ENCODE measurements at places on chromosomes 1 and 21.

DNA sequence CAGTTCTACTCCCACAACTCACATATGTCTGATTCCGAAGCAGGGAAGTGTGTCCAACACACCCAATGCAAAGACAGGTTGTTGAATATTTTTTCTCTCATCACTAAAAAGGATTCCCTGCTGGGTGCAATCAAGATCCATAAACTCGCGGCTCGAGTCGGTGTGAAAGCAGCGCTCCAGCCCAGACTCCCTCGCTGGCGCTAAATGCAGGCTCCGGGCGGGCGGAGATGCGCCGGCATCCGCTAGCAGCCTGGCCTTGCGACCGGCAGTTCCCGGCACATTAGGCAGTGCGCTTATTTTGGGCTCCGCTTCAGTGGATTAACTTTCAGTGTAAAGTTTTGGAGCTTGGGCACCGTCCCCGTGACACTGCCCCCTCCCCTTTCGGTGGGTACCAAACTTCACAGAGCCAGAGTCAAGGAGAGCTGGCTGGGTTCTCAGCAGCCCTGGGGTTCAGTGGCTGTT lies 87.7 kb upstream of the POU3F1 start:
- DNase-seq: no peak

GRCh38 chr1:34879230-34879629 lies 19.7 kb upstream of the SMIM12 start:
- DNase-seq: no peak

GRCh38 chr1:111928531-111928930 lies 60.9 kb downstream of the KCND3 start:
- DNase-seq: no peak

- no peak for DNase-seq
Measured at GRCh38 chr1:217747156-217747769, 116.1 kb downstream of the SPATA17 start.

DNA sequence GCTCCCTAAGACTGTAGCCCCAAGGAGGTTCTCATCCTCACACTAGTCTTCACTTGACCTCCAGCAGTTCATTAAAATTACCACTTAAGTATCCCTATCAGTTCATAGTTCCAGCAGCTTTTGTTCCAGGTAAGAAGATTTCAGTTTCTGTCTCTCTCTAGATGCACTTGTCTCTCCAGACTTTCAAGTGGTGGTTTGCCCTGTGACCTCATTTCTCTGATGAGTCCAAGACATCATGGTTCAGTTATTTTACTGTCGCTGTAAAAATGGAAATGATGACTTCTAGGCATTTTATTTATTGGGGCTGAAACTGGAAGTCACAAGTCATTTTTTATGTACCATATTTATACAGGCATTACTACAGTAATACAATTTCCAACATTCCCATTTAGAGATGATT lies 17.9 kb upstream of the RGS18 start:
- DNase-seq: no peak

DNA sequence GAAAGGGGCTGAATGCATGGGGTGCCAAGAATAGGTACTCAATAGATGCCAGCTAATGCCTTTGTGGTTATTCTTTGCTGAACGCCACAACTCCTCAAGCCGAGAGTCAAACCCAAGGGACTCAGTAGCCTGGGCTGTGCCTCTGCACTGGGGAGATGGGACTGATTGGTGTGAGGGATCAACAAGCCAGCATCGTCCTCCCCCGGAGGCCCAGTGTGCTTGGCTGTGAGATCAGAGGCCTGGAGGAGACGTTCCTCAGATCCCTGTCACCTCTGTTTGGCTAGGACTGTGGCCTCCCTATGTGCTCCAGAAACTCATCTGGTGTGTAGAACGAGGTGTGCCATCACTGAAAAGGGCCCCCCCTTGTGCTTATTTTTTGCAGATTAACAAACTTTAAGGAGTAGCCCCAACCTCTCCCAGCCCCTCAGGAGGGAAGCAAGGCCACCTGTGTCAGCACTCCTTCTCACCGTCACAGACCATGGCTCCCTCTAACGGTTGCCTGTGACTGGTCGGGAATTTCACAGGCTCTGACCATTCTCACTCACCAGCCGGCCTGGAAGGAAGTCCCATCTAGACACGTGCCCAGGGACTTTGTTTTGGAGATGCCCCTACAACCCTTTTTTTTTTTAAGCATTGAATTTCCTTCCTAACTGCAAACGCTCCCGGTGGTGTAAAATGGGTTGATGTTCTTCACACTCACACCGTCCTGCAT lies 194.0 kb upstream of the VAMP3 start:
- DNase-seq: no peak

- DNase-seq: no peak
Measured at GRCh38 chr1:31843506-31843905, 27.7 kb upstream of the SPOCD1 start.

- peak; percentile 94 for DNase-seq
Measured at GRCh38 chr1:45583666-45584350, at the start of gene NASP. NASP (plus strand) TSS chr1:45584041; CDS start chr1:45584147, 106 bp downstream.

- DNase-seq: no peak
Measured at GRCh38 chr1:232123775-232124659, 497.4 kb downstream of the DISC1 start.

GRCh38 chr1:209651138-209651587 lies 1.1 kb downstream of the LAMB3 start:
- peak; percentile 10 for DNase-seq

GRCh38 chr21:24840287-24840686 lies 767.0 kb downstream of the MRPL39 start:
- no peak for DNase-seq

- DNase-seq: no peak
Measured at GRCh38 chr1:85581802-85582686, 1.5 kb downstream of the CCN1 start.

DNA sequence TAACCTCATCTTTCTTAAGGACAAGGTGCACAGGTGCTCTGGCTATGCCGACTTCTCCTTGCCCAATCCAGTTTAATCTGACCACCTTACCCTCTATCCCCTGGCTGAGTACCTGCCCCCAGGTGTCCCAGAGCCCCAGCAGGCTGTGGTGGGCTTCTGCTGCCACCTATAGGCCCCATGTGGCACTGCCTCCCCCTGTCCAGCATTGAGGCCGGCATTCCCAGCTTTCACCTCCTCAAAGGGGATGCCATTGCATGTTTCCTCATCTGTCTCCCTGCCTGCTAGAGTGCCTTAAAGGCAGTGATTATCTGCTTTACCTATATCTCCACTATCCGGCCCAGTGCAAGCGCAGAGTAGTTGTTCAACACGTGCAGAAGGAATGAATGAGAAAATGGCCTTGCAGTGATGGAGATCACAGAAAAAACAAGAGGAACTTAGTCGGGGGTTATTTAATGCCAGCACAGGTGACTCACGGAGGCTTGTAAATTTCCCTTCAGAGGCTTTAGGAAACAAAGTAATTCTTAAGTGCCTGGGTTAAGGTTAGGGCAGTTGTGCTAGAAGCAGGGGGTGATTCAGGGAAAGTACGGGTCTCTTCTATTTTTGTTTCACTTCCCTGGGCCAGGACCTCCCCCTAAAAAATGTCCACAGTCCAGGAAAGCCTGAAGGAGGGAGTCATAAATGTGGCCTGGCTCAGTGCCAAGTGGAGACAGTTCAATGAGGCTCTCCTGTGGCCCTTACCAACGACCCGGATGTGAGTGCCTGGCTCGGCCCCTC lies 131.8 kb upstream of the NGF start:
- no peak for DNase-seq

- no peak for DNase-seq
Measured at GRCh38 chr1:70899735-70900134, 147.9 kb downstream of the PTGER3 start.

GRCh38 chr1:248098529-248098928 lies 3.5 kb downstream of the OR2L13 start:
- no peak for DNase-seq

- DNase-seq: no peak
Measured at GRCh38 chr1:71303617-71304041, 222.8 kb upstream of the ZRANB2 start.

GRCh38 chr1:73744985-73745384 lies 453.0 kb downstream of the LRRIQ3 start:
- DNase-seq: no peak

DNA sequence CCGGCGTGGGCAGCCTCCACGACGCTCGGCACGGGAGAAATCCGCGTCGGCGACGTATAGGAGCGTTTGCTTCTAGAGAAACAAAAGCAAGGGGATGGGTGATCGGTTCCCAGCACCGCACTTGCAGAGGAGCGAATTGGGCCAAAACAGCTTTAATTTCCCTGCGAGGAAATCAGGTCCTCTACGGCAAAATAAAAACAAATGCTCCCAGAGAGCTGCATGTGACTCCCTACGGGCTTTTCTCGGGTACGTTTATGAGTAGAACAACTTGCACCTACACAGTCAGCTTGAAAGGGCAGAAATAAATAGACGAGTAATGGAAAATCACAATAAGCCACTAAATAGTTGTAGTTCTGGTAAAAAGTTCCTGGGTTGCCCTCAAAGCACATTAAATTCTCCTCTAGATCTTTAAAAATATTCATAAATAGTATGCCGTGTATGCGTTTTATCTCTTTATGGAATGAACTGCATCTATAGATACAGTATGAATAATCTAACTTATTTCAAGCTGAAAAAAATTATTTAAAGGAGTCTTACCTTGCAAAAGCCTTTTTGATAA lies 1.2 kb downstream of the NHLH2 start:
- DNase-seq: no peak

DNA sequence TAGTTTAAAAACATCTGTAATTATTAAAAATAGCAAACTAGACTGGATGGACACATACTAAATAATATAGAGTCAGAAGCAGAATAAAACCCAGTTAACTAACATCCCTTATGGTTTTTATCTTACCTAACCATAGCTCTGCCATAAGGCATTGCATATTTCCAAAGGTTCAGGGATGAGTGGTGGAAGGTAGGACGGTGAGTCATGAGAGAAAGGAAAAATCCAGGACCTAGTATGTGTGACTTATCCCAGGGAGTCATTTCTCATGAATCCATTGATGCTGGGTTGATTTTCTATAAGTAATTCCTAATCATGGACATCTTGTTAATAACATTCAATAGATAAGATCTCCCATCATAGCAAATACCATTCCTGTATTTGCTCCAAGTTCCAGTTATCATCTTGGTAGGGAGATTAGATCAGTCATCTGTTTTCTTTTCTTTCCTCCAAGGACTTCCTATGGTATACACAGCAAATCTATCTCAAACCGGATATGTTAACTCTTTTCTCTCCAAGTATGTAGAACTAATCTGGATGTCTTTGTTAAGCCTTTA lies 490.7 kb upstream of the B3GALT2 start:
- DNase-seq: no peak

GRCh38 chr21:31844206-31844605 lies 28.6 kb upstream of the HUNK start:
- DNase-seq: no peak

DNA sequence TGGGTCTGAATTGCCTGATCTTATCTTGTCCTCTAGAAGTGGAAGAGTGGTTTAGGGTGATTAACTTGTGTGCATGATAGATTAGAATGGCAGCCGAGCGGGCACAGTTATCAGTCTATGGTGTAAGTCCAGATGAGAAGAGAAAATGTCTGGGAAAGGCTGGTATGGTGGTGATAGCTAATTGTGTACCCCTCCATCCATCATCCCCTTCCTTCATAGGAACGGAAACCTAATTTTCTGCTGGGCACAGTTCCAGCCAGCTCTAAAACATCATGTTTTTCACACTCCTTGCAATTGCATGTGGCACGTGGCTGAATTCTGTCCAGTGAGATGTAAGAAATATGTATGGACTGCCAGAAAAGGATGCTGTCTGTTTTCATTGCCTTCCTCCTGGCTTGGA lies 40.9 kb upstream of the ZP4 start:
- DNase-seq: no peak

GRCh38 chr1:22876359-22877111 lies 96.1 kb downstream of the LACTBL1 start:
- DNase-seq: no peak

DNA sequence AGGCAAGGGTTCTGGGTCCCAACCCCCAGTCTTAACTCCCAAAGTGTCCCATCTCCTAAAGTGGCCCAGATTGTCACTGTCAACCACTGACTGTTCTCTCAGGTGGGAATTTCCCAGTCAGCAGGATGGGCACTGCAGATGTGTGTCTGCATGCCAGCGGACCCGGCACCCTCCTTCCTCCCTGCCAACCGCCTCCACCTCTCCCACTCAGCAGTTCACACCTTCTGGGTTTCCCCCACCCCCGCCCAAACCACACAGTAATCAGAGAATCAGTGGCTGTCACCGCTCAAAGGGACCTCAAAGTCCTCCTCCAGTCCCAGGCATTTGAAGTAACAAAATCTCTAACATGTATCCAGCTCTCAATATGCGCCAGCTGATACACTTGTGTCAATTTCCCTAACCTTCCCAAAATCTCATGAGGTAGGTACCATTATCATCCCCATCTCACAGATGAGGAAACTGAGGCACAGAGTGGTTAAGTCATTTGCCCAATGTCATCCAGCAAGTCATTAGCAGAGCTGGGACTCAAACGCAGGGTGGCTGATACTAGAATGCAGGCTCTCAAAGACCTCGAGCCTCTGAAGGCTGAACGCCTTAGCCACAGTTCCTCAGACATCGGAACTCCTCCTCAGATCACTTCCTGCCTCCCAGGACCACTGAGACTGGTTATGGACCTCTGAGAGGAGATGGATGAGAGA lies 4.8 kb downstream of the RUNX3 start:
- peak; percentile 63 for DNase-seq

GRCh38 chr1:222224636-222225315 lies 323.1 kb downstream of the HHIPL2 start:
- no peak for DNase-seq

- DNase-seq: no peak
Measured at GRCh38 chr1:115545791-115546733, 95.7 kb upstream of the VANGL1 start.

- DNase-seq: no peak
Measured at GRCh38 chr1:153795934-153796785, 21.0 kb downstream of the SLC27A3 start.

- DNase-seq: no peak
Measured at GRCh38 chr1:30320581-30320890, 402.8 kb downstream of the MATN1 start.

DNA sequence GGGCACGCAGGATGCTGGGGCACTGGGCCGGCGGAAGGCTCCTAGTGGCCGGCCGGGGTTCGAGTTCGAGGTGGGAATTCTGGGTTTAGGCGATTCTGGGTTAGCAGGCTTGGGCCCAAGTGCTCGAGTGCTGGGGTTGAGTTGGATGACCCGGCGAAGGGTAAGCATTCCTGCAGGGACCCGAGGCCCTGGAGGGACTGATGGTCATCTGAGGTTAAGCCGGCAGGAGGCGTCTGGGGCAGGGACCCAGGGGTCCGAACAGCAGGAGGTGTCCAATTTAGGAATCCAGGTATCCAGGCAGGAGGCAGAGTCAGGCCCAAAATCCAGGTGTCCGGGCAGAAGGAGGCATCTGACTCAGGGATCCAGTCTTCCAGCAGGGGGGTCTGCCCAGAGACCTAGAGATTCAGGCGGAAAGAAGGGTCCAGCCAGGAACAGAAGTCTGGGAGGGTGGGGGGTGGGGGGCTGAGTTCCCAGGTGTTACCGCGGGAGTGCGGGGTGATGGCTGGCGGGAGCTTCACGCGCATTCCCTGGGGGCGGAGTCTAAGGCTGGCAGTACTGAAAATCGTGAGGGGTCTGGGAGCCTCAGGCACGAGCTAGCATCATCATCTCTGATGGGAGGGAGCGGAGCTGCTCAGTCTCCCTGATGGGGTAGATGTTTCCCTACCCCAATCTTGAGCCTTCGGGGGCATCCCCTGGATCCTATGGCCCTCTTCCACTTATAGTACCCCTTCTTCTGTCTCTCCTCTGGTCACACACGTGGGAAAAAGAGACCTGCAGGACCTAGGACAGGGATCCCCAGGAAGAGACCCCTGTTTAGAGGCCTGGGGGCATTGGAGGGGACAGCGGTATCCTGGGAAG lies 585 bp downstream of the GPR3 start:
- DNase-seq: no peak

Data from stimulated activated CD4-positive, alpha-beta T cell treated with anti-CD3 and anti-CD28 coated beads, Interleukin-1b, Interleukin-23, amount 100 ng/mL, for 1 hour (primary cell).